ENCODE measurements at places on chromosomes 13 and 19.

DNA sequence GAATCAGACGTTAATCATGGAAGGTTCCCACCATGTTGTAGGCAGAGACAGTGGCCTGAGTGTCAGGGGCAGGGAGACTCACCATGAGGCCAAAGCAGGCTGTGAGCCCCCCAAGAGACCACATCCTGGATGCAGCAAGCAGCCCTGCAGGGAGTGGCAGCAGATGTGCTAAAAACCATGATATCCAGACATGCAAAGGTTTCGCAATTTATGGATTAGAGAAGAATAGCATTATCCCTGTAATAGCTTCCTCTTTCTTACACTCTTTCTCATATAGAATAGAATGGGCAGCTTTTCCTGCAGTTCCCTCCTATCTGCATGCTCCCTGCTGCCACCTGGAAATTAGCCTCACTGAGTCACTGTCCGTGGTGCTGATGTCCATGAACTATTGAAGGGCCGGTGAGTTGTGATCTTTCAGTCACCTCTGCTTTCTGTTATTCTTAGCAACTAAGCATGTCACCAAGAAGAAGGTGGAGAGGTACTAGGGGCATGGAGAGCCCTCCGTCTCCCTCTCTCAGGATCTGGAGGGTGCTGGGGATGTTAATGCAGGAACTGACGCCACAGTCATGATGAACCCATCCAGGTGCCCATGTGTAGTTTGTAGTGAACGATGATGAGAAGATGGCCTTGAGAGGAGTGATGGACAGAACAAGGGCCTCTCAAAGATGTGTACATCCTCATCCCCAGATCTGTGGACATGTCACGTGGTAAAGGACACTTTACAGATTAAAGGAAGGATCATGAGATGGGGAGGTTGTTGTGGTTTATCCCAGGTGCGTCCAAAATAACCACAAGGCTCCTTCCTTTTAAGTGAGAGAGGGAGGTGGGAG lies 9.9 kb downstream of the CEACAM4 start:
- no peak for DNase-seq

GRCh38 chr13:104315606-104316005 lies 1249.4 kb upstream of the SLC10A2 start:
- DNase-seq: no peak

DNA sequence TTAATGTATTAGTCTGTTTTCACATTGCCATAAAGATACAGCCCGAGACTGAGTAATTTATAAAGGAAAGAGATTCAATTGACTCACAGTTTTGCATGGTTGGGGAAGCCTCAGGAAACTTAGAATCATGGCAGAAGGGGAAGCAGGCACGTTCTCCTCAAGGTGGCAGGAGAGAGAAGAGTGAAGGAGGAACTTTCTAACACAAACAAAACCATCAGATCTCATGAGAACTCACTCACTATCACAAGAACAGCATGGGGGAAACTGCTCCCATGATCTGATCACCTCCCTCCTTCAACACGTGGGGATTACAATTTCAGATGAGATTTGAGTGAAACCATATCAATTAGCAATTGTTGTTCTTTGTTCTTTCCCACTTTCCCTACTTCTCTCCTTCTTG lies 689.0 kb upstream of the SLITRK1 start:
- DNase-seq: no peak

DNA sequence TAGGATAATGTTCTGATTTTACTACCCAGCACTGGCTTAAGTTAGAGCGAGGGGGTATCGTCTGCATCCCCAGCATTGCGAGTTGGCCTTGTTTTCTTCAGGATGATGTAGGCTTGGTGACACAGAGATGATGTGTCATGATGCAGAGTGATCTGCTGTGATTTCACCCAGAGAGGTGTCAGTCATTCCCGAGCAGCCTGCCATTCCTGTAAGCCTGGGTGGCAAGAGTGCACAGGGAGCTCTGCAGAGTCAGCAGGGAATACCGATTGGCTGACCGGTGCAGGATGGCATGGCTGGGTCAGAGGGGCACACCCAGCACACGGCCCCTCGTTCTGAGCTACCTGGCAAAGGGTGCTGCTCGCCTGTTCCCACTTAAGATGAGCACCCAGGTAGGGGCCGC lies 15.8 kb upstream of the GJB6 start:
- DNase-seq: no peak

DNA sequence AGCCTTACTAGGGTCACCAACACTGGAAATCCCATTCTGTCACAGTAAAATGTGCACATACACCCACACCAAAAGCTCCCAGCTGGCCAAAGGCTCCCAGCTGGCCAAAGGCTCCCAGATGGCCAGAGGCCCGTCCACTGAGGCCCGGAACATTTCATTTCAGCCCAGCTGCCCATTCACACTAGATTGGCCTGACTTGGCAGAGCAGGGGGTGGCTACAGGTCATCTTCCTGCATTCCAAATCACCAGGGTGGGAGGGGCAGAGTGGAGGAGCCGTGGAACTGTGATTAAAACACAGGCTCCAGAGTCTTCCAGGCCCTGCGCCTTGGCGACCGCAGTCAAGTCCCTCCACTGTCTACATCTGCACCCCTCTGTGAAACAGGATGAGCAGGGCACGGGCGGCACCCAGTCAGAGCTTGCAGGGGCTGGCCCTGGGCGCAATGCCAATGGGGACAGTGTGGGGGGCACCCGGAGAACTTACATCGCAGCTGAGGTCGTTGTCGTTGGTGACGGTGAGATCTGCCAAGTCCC lies 10.1 kb upstream of the PRKD2 start:
- no peak for DNase-seq

DNA sequence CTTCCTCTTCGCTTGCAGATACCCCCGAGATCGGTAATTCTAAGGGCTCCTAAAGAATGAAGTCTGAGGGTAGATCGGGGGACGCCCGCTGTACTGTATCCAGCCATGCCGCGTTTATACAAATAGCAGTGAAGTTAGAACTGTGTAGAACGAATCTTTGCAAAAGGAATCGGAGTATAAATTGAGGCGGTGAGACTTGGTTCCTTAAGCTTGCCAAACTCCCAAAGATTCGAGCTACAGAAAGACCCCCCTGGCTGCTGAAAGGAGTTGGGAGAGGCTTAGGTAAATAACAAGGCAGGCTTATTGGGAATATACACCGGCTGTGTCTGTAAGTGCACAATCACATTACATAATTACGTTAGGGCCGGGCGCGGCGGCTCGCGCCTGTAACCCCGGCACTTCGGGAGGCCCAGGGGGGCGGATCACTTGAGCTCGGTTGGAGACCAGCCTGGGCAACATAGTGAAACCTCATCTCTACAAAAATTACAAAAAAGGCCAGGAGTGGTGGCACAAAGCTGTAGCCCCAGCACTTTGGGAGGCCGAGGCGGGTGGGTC lies 12.2 kb downstream of the TMEM160 start:
- DNase-seq: no peak

GRCh38 chr19:4688587-4688986 lies 18.4 kb upstream of the MYDGF start:
- no peak for DNase-seq

DNA sequence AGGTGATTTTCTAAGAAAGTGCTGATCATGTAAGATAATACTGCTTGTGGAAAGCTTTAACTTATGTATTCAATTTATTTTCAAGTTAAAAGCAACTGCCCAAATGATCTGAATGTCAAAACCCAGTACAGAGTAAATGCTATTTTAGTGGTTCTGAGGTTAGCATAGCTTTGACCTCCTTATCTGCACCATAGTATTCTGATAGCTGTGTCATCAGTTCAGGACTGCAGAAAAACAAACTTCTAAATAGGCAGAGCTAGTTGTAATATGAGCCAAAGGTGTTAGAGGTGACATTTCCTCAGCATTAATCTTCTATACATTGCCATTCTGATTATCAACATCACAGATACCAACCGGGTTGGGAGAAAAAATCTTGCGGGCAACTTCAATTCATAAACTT lies 758.7 kb downstream of the SLITRK5 start:
- no peak for DNase-seq

DNA sequence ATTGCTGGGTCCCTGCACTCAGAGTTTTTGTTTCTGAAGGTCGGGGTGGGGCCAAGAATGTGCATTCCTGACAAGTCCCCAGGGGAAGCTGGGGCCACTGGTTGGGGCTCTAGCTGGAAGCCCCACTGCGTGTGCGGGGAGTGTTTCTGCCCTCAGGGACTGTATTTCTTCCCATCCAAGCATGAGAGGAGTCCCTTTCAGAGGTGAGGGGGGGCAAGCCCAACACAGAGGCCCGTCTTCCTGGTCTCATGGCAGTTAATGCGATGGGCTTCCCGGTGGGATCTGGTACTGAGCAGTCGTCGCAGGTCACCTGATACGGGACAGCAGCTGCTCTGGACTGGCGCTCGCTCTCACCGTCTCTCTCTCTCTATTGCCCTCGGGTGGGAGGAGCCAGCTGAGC lies 50.4 kb downstream of the GPR12 start:
- no peak for DNase-seq

DNA sequence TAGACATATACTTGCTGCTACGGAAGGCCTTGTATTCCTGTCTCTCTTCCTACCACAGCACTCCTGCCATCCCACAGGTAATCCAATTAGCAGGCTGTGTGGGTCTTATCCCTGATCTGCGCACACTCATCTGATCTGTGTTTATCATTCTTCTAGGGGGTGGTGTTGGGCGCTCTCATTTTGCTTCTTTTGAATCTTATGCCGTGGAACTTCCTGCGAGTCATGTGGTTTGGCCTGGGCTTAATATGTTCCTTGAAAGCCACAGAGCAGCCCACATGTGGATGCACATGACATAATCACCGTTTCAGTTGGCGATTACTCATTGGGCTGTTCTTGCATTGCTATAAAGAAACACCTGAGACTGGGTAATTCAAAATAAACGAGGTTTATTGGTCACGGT lies 7.5 kb downstream of the RASA3 start:
- peak; percentile 64 for DNase-seq

DNA sequence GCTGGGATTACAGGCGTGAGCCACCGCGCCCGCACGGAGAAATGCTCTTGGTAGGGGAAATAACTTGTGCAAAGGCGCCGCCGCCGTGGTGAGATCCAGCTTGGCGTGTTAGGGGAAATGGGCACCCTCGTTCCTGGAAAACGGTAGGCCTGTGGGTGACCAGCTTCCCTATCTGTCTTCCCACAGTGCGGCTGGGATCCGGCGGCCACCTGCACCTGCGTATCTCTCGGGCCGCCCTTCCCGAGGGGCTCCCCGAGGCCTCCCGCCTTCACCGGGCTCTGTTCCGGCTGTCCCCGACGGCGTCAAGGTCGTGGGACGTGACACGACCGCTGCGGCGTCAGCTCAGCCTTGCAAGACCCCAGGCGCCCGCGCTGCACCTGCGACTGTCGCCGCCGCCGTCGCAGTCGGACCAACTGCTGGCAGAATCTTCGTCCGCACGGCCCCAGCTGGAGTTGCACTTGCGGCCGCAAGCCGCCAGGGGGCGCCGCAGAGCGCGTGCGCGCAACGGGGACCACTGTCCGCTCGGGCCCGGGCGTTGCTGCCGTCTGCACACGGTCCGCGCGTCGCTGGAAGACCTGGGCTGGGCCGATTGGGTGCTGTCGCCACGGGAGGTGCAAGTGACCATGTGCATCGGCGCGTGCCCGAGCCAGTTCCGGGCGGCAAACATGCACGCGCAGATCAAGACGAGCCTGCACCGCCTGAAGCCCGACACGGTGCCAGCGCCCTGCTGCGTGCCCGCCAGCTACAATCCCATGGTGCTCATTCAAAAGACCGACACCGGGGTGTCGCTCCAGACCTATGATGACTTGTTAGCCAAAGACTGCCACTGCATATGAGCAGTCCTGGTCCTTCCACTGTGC lies 2.4 kb downstream of the GDF15 start:
- DNase-seq: peak; percentile 59

DNA sequence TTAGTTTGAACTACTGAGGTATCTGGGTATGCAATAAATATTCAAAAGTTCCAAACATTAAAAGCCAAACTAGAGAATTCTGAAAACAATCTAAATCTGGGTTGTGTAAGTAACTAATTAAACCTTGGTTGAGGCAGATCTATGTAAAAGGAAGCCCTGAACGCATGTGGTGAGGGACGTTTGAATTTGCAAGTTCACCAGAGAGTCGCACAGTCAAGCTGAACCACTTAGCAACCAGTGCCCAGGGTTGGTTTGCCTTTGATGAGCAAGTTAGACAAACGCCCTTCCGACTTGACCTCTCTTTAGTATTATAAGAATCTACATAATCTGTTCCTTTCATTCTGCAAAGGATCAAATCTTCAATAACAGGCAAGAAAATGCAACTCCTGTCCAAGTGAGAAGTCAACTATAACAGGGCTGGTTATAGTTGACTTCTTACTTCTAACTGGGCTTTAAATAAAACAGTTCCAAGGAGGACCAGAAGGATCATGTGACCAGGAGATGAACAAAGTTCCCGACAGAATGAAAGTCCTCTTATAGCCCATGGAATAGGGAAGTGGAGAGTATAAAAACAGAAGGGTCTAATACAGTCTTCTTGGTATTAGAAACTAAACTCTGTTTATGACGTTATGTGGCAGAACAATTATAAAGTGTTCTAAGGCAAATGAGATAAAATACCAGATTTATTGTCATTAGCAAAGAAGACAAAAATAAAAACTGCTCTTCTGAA lies 40.6 kb downstream of the PHF11 start:
- DNase-seq: no peak

- DNase-seq: no peak
These were observed 53.7 kb downstream of the DPF1 start for GRCh38 chr19:38170334-38170733.

DNA sequence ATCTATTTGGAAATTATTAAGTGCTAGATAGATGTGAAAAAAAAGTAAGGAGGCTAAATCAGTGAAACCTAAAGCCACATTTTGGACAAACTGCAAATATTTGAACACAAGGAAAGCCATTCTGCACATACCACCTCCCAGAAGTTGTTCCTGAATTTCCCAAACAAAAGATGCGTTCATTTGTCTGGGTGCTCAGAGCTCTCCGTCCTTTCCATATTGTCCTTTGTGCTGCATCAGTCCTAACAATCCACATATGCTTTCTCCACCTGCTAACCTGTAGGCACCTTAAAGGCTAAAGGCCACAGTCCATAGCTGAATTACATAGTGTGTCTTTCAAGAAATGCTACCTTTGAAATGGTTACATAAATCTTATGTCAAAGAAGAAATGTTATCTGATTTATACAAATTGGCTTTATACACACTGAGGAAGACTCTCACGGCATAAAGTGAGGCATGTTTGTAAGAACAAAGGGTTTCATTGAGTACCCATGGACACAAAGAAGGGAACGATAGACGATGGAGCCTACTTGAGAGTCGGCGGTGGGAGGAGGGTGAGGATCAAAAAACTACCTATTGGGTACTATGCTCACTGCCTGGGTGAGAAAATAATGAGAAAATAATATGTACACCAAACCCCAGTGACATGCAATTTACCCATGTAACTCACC lies 182.0 kb downstream of the RGCC start:
- no peak for DNase-seq

DNA sequence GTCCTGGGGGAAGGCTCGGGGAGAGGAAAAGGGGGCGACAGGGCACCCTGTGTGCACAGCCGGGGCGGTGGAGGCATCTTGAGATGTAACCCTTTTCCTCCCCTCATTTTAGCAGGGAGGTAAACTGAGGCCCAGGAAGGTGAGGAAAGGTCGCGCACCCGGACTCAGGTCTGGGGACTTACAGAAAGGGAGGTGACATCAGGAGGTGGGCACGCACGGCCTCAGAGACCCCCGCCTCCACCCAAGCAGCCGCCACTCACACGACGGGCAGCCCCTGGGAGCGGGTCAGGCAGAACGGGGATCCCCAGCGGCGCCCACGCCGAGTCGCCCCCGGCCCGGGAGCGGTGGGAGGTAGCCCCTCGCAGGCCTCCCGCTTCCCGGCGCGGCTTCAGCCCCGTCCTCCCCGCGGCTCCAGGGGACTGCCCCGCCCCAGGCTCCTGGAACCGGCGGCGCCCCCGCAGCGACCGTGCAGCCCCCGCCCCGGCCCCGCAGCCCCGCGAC lies 477 bp downstream of the PIP5K1C start:
- no peak for DNase-seq
